Stimulated activated CD4-positive, alpha-beta T cell treated with anti-CD3 and anti-CD28 coated beads, Interleukin-12 subunit alpha, Interleukin-12 subunit beta, amount 100 ng/mL, for 48 hours (primary cell): ENCODE measurements at places on chromosomes 11 and 22.

DNA sequence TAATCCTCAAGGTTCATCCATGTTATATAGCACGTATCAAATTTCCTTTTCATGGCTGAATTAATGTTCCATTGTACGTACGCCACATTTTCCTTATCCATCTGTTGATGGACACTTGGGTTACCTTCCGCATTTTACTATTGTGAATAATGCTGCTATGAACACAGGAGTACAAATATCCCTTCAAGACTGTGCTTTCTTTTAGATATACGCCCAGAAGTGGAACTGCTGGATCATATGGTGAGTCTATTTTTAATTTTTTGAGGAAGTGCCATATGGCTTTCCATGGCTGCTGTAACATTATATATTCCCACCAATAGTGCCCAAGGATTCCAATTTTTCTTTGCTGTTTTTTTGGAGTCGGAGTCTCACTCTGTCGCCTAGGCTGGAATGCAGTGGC lies 6.0 kb downstream of the MRPL40 start:
- no peak for DNase-seq

- no peak for DNase-seq
Measured at GRCh38 chr11:128653801-128654231, 40.1 kb upstream of the FLI1 start.

GRCh38 chr11:75268626-75269366 lies 28.2 kb downstream of the TPBGL start:
- DNase-seq = no peak

- no peak for DNase-seq
Measured at GRCh38 chr11:3946455-3947017, 91.1 kb downstream of the STIM1 start.

- no peak for DNase-seq
Measured at GRCh38 chr11:80065086-80065485, 624.3 kb upstream of the TENM4 start.
